ENCODE measurements at places on chromosomes 11 and 22. TPM values are rescaled to one million over a fixed set of nuclear protein-coding genes. Genes with fewer than 3 reads are reported as not detected.

DNA sequence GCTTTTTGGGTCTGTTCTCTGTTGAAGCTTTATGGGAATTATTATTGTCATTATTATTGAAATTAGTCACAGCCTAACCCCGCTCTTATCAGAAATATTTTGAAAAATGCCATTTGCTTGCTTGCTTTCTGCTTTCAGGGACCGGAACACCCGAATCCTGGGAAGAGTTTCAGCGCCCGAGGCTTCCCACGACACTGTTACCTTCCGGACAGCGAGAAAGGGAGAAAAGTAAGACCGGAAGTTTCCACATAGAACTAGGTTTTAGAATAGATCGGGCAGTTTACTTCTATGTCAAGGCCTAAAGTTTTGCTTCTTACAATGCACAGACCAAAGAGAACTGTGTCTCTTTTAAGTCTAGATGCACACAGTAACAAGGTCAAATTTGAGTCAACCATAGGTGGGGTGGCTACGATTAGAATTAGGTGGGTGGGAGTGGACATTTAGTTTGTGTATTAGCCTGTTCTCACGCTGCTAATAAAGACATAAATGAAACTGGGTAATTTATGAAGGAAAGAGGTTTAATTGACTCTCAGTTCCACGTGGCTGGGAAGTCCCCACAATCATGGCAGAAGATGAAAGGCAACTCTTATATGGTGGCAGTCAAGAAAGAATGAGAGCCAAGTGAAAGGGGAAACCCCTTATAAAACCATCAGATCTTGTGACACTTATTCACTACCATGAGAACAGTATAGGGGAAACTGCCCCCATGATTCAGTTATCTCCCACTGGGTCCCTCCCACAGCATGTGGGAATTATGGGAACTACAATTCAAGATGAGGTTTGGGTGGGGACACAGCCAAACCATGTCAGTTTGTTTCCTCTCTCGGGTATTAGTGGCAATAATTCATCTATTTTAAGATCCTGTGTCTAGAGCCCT is 12.9 kb downstream of the MPEG1 start:
- DNase-seq: no peak

DNA sequence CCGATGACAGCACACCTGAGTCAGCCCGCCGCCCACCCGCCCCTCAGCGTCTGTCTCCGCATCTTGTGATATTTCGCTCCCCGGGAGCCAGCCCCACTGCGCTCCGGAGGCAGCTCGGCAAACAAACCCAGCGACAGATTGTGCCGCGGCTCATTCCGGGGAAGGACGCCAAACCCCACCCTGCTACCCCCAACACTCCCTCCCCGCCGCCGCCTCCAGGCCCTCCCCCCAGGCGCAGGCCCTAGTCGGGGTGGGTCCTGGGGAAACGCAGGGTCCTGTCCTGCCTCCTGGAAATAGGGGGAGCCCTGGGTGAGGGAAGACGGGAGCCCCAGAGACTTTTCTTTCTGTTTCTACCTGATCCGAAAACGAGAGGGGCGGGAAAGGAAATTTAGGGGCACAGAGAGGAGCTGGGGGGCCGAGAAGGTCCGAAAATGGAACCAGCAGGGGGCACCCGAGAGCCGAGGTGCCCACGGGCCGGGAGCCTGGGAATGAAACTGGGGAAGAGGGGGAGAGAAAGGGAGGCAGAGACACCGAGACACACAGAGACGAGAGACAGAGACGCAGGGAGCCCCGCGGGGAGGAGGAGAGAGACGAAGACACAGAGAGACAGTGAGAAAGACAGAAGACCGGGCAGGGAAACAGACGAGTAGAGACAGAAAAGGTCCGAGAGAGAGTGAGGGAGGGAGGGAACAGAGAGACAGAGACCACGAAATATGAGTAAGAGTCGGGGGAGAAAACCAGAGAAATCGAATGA is 1.7 kb upstream of the RTN4RL2 start:
- DNase-seq: peak; percentile 24

DNA sequence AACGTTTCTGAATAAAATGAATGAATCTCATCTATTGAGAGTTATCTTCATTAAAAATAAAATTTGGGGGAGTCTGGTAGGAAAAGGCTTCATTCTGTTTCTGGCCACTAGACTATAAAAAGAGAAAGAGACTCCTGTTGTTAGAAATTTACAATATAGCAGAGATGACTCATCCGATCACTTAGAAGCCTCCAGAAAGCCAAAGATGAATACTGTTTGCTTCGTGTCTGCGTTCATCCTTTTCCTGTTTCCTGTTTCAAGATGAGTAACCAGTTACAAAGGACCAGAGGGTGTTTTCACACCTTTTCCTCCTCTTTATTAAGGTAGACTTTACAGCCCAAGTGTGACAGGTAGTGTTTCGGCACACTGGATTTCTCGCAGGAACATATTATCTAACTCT is 1120.7 kb downstream of the LRRC4C start:
- DNase-seq: no peak

DNA sequence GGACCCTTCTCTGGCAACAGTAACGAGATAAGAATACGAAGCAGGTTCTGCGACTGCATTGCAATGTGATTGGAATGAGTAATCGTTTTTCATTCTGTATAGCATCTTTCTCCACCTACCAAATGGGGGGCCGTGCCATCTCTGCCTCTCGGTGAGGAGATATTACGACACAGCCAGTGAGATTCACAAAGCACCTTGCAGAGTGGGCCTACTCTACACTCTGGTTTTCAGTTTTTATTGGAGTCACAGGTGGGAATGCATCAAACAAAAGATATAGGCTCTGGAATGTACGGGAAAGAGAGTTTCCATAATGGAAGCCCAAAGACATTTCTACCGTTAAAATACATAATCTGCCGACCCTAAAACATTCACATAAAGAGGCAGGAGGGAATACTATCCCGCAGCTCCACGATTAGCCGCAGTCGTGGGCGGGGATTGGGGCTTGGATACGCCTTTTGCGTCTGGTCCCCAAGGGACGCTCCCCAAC is 423 bp upstream of the RTN3 start:
- DNase-seq: no peak

- no peak for DNase-seq
Observed at GRCh38 chr11:32331098-32331497, 104.2 kb downstream of the WT1 start.

- no peak for DNase-seq
Observed at GRCh38 chr11:34680206-34680605, 59.3 kb downstream of the EHF start.

DNA sequence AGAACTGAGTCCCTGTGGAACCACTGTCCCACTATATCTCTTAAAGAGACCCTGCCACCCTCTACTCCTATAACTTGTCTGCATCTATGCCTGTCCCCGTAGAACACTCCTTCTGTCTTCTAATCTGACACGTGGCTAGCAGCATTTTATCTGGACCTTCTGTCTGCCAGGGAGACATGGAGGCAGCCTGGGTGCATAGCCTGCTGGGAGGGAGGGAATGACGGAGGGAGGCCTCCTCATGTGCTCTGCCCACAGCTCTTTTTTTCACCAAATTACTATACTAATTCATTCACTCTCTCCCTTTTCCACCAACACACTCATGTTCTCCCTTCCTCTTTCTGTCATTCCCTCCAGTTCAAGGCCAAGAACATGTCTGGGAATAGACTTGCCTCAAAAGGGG is 7.6 kb upstream of the THRSP start:
- no peak for DNase-seq

- no peak for DNase-seq
Observed at GRCh38 chr11:85394283-85394682, 232.9 kb downstream of the DLG2 start.

DNA sequence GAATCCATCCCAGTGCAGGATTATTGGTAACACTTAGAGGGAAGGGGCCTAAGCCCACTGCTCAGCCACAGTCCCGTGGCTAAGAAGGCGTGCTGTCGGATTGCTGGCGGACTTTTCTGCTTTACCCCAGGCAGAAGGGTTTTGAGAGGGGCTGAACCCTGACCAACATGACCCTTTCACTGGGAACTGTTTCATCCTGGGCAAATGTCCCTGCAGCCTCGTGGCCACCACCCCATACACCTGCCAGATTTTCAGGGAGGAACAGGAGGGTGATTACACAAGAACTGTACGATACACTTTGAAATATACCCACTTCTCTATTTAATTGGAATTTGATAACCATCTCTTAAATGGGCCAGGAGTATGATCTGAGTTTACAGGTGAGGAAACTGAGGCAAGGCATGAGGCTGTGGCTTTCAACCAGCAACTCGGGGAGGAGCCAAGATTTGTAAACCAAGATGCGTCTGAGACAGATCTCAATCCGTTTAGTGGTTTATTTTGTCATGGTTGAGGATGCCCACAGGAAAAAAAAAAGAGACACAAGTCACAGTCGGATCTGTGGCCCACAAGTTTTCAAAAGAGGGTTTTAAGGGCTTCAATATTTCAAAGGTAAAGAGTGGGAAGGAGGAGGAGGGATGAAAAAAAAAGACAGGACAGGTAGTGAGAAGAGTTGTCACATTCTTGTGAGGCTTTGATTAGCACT is 6.1 kb upstream of the APOL3 start:
- DNase-seq: no peak

- no peak for DNase-seq
Observed at GRCh38 chr22:22565981-22566380, 6.9 kb upstream of the PRAME start.

DNA sequence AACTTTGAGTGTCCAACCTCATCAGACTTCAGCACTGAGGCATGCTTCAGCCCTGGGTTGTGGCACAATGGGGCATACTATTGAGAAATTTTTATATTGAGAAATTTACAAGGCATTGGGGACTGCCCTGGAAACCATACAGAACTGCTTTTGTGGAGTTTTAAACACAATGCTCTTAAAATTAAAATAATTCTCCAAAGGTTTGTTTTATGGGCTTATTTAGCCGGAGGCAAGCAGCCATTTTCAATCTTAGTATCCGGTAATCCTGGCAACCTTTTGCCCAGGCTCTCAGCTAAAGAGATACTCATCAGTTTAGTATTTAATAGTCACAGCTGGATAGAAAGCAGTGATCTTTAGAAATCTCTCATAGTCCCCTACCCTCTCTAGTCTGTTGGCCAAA is 3.1 kb upstream of the EXPH5 start:
- DNase-seq: no peak

DNA sequence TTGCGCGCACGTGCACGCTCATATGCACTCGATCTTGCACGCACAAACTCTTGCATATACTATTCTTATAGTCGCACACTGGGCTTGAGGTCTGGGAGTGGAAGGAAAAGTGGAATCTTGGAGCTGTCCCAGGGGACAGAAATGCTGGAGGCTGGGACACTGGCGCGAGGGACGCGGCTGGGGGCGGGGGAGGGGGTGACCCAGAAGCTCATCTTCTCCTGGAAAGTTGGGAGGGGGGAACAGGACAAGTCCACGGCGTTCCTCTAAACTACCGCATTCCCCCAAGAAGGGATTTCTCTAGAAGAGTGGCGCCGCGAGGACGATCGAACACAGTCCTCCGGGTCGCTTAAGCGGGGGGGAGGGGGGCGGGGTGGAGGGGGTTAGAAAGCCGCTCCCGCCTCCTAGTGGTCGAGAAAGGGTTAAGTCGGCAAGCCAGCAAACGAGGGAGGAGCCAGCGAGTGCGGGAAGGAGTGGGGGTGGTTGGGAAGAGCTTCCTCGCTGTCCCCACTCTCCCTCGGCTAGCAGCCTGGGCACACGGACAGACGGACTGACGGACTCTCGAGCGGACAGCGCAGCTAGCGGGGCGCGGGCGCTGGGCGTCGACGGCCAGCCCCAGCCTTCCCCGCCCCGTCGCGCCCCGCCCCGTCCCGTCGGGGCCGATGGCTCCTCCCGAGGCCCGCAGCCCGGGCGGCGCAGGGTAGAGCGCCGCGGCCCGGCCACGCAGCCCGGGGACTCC is at the start of gene RTN4RL2:
RTN4RL2 (plus strand) TSS at position 507 of the 736 bp plus-strand sequence. CDS start 338 bp downstream, outside the sequence.
- DNase-seq: no peak

GRCh38 chr11:47495856-47496217 is 46.9 kb upstream of the RAPSN start:
- no peak for DNase-seq

GRCh38 chr11:65615950-65616574 is 486 bp downstream of the PCNX3 start:
- DNase-seq: no peak

DNA sequence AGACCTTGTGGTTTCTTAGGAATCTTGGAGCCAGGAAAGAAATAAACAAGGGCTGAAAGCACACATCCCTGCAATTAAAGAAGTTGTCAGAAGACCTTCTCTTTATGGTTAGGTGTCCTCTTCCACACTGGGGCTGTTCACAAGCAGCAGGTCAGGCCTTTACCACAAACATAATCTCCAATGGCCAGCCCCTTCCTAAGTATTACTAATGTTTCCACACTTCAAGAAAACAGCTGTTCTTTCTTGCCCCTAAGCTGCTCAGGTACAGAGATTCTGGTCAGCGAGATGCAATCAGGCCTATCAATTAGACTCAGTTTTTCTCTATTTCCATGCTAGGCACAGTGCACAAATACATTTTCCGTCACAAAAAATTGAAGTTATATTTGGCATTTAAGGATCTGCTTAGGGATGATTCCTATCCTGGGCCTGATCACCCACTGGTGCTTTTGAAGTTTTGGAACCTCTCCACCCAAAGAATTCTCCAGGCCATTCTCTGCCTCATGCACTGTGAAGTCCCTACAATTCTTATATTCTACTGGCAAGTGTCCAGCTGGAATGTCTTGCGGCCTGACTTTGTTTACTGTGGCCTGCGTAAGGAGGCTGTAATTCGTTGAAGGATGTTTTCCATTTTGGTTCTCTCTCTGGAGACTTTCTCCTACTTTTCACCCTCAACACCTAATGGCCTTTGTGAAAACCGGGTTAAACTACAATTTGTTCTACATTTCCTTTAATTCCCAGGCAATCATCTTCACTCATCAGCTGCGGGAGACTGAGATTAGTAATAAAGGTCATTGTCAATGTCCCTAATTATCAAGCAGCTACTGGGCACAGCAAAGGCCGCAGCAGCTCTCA is 5.1 kb downstream of the PRAME start:
- no peak for DNase-seq

DNA sequence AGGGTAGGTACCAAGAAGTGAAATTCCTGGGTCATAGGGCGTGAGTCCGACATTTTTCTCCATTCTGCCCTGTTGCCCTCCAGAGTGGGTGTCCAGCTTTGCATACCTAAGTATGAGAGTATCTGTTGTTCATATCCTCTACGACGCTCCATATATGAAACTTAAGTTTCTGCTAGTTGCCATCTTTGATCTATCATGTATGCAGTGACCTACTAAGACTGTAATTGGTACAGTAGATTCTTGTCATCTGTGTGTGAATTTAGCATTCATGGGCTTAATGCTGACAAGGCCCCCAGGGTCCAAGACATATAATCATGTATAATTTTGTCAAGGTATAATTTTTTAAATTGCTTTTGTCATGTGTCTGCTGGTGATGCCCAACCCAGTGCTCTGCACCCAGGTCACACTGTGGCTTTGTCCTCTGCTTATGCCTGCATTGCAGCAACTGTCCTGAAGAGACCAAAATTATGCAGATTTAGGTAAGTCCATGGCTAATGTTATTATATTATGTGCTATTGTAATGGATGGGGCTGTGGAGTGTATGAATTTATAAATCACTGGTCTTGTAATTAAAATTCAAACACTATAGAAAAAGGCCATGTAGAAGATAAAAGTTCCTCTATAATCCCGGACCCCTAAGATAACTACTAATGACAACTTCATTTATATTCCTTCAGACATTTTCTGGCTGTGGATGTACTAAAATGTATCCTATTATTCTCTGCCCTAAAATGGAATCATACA is 12.2 kb downstream of the NEAT1 start:
- DNase-seq: no peak

MIOX gene
- total RNA-seq: not detected

TSPAN32 gene
- total RNA-seq: 65.7 TPM

NUCB2 gene
- total RNA-seq: 29.5 TPM

CYB5R2 gene
- not detected for total RNA-seq

IGSF9B gene
- total RNA-seq: 52.9 TPM

C11orf16 gene
- total RNA-seq: not detected

TMPRSS4 gene
- total RNA-seq: not detected

TKFC gene
- 39.6 TPM for total RNA-seq

RFPL1 gene
- not detected for total RNA-seq

C1QTNF5 gene
- not detected for total RNA-seq

Measured in T-helper 17 cell (primary cell).